ENCODE measurements at places on chromosomes 12 and 14.

DNA sequence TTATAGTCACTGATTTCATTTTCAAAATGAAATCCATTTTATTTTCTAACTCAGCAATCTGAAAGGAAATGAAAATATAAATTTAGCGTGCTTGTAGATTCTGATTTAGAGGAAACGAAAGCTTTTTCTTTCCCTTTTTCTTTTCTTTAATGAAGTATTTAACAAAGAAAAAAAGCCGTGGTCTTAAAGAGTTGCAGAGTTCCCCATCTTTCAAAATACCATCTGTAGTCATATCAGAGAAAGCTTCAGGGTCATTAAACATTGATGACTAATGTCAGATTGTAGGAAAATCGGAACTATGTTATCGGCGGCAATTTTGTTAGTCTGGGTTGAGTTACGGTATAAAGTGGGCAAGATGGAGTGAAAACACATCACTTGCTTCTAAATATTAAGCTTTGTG, 32.3 kb downstream of the DRAM1 start:
- DNase-seq = no peak

DNA sequence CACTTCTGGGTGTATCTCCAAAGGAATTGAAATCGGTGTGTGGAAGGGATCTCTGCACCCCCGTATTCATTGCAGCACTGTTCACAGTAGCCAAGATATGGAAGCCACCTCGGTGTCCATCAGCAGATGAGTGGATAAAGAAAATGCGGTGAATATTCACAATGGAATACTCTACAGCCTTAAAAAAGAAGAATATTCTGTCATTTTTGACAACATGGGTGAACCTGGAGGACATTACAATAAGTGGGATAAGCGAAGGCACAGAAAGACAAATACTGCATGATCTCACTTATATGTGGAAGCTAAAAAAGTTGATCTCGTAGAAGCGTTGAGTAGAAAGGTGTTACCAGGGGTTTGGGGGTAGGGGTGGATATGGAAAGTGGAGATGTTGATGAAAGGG, 111.9 kb downstream of the BEGAIN start:
- DNase-seq = no peak

- no peak for DNase-seq
These were observed 37.0 kb downstream of the GPR137C start for GRCh38 chr14:52589646-52590045.

DNA sequence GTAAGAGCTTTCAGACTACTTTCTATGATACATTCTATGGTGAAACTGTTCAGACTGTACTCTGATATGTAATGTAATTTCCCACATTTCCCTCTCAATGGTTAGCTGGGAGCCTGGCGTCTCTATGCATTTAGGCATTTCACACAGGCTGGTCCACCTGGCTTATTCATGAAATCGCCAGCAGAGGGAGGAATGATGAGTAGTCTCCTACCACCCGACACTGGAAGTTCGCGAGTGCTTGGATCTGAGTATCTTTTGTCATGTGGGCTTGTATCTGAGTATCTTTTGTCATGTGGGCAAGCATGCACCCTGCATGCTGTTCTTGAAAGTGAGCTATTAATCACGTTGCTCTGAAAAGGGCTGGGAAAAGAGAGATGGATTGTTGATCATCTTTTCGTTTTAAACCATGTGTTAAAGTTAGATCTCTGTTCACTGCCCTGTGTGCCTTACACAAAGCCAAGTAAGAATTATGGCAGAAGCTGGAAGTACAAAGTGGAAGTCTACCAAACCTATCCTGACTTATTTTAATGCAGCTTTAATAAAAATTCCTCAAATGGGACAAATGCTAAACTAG, 235.0 kb downstream of the ATP23 start:
- DNase-seq = no peak

- no peak for DNase-seq
These were observed 40.1 kb upstream of the BCL11B start for GRCh38 chr14:99312106-99312505.

DNA sequence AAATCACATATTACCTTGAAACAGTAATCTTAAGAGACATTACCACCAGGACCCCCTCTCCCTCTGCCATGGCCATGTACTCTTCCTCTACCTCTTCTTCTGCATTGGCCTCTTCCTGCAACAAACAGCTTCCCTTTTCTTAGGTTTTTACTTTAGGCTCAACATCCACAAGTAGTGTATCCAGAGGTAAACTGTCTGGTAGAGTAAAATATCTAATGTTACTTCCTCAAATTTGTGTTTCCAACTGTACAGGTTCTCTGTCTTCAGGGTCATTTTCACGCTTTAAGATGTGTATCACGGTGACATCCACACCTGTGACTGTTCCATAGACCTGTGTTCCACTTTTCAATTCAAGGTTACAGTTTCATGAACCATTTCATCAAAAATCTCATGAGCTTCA, 13.4 kb downstream of the CDK17 start:
- DNase-seq = no peak

- DNase-seq = no peak
These were observed 84.6 kb upstream of the CCDC196 start for GRCh38 chr14:66401449-66402095.

GRCh38 chr12:52126605-52127578, 47.4 kb downstream of the SMIM41 start:
- DNase-seq = no peak

DNA sequence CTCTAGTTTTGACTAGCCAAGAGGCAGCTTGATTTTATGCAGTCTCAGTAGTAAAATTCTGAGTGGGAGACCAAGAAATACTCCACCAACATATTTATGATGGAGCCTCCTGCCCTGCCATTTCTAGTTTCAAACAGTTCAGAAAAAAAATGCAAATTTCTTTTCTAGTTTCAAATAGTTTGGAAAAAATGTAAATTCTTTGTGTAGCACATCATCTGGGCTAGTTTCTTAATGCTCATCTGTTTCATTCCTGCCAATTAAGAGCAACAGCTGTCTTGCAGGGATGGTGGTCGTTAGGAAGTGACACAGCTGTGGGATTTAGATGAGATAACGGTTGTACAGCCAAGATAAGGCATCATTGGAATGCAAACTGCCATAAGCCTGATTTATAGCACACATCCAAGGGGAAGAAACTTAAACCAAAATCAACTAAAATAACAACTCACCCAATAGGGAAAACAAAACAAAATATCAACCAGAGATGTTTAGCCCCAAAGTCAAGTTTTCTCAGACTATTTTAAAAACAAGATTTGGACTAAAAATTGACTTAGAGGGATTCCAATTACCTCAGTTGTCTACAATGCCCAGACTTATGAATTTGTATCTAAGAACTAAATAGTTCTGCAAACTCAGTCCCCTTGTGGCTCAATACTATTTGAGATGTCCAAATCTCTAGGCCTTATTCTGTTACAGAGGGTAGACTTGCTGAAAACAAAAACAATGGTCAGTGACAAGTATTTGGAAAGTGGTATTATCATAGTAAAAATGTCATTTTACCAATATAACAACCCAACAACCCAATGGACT, 291.3 kb upstream of the ATP2B1 start:
- no peak for DNase-seq

DNA sequence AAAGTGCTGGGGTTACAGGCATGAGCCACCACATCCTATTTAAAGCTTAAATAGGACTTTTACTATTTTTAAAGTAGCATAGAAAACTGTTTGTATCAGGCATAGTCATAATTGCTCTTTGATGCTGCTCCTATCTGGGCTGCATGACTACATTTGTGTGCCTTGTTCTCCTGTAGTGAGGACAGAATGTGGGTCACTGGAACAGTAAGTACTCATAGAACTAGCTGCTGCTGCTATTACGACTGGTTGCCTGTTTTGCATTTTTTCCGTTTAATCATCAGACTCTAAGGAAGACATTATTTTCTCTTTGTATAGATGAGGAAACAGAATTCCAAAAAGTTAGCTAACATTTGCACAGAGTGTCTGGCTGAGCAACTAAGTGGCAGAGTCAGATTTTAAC, 42.8 kb downstream of the ZC3H14 start:
- DNase-seq = no peak

DNA sequence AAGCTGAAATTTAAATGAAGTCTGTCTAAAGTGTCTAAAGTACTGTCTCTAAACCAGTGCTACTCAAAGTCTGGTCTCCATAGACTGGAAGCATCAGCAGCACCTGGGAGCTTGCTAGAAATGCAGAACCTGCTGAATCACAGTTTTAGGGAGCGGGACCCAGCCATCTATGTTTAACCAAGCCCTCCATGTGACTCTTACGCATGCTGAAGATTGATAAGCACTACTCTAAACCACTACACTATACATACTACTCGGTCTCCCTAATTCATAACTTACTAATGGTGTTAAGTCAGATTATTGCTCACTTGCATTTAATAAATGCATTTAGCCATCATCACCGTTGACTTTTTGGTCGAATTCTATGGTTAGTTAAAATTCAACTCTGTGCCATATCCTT, 88.8 kb downstream of the SLC25A21 start:
- no peak for DNase-seq
